HS-5 (cell line): ENCODE measurements at places on chromosomes 13 and 19.

- no peak for DNase-seq
Measured at GRCh38 chr13:40563350-40564125, 102.9 kb downstream of the FOXO1 start.

GRCh38 chr19:48844472-48844871 lies 8.2 kb upstream of the HSD17B14 start:
- peak; percentile 36 for DNase-seq

GRCh38 chr19:47153266-47153665 lies 22.6 kb downstream of the SAE1 start:
- no peak for DNase-seq

DNA sequence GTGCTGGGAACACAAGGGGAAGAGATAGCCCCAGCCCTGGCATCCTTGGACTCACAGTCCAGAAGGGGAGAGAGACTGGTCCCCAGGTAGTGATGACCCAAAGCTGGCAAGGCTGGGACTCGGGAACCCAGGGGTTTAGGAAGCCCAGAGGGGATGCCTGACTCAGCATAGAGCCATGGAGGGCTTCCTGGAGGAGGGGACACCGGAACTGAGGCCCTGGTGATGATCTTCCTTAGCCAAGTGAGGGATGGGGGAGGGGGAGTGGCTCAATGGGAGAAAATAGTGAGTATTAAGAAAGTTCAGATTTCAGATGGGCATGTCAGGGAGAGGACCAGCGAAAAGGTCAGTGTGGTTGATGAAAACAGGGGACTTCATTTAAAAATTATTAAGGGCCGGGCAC lies 26.8 kb downstream of the EXOC3L2 start:
- DNase-seq, result no peak

DNA sequence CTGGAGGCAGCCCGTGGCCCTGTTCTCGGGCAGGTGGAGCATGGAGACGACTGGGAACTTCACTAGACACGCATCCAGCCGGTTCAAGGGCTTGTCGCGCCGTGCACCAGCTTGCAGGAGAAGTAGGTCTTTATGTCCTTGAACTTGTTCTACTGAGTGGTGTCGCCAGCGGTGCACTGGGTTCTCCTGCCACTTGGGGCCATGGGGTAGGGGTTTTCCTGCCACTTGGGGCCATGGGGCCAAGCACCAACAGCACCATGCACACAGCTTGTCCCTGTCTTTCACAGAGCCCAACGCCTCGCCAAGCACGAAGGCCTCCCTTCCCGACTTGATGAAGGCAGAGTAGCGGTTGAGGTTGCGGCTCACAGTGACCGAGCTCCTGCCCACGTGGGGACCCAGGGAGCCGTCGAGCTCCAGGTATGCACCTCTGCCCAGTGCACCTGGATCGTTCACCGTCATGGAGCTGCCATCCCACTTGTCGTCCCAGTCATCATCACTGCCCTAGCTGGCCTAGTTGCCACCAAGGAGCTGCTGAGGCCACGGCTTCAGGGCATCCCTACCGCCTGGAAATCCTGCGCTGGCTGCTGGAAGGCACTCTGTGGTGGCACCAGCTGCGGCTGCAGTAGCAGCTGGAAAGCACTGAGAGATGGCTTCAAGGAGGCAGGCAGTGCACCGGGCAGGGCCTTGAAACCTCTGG lies 40.5 kb upstream of the TPM4 start:
- DNase-seq, result no peak

GRCh38 chr13:95479731-95480130 lies 72.8 kb upstream of the CLDN10 start:
- no peak for DNase-seq

DNA sequence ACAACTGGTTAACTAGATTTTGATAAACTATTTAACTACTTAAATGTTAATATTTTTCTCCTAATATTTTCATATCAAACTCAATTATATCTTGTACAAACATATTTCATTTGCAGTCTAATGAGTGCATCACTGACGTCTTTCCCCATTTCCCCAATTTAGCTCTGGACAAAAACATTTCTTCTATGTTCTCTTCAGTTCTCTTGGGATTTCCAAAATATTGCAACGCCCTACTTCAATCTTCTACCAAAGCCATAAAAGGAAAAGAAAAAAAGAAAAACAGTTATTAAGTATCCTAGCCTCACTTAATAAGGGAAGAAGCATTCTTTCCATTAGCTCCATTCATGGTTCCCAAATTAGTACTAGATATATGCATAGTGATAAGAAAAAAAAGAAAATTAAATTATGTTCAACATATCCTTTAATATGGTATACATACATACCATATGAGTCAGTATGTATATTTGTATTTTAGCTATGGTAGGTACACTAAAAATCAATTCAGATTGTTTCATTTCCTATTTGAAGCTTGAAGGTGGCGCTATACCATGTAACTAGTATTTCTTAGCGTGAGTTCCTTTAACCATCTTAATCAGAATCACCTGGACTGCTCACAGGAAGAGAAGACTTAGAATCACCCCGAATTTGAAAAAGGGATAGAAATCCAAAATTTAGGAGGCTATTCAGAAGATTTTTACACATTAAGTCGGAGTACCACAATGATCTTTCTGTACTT lies 9.9 kb downstream of the FBXL3 start:
- no peak for DNase-seq

- no peak for DNase-seq
Measured at GRCh38 chr19:50531171-50531612, 17.5 kb upstream of the ASPDH start.

DNA sequence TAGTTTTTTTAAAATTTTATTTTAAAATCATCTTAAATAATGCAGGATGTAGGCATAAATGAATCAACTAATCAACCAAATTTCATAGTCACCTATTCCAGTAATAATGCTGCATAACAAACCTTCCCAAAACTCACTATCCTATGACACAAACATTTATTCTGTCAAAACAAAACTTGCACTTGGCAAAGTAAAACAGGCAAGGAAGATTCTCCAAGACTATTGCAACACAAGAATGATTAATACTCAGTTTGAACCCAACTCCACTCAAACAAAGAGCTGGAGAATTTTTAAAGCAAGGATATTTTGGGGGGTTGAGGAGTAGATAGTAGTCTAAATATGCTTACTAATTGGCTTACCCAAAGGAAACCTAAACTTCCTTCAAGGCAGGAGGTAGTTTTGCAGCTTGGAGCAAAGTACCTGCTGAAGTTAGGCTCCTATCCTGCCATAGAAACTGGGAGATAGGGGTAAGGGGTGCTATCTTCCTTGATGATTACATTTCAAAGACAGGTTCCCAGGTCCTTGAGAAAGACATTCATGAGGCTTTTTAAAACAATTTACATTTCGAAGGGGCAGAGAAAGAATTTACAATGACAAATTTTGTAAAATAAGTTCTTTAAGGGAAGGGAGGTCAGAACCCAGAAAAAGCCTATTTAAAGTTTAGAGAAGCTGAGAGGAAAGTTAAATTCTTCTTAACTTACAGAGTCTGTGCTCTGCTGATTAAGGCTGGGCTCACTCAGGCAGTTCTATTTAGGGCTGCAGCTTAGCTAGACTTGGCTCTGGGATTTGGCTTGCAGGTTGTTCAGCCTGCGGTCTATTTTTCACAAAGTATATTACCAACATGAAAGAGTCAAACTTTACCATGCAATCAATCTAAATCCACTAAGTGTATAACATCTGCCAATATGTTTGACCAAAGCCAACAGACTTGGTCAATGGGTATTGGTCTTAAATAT lies 549.0 kb downstream of the KCTD12 start:
- DNase-seq, result no peak

- DNase-seq, result no peak
Measured at GRCh38 chr13:48403913-48404312, 9.0 kb downstream of the LPAR6 start.

GRCh38 chr13:48750588-48751383 lies 97.1 kb downstream of the CYSLTR2 start:
- no peak for DNase-seq

GRCh38 chr19:6092329-6093286 lies 17.7 kb downstream of the RFX2 start:
- no peak for DNase-seq

DNA sequence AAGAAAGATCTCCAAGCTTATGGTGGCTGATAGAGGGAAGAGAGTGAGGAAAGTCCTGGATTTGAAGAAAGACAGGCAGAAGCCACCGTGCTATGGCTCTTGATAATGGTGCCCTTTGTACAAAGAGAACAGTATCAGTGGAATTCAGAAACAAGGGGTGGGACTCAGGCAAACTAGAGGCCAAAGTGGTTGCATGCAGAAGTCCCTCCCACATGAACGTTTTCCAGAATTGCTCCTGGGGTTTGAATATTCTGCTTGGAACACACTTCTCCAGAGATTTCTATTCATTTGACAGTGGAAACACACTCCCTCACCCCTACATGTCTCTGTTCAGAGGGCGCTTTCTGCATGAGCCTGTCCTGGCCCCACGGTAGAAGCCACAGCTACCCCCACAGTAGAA lies 10.1 kb upstream of the MBNL2 start:
- no peak for DNase-seq
